ENCODE measurements at places on chromosomes 1 and 21.

DNA sequence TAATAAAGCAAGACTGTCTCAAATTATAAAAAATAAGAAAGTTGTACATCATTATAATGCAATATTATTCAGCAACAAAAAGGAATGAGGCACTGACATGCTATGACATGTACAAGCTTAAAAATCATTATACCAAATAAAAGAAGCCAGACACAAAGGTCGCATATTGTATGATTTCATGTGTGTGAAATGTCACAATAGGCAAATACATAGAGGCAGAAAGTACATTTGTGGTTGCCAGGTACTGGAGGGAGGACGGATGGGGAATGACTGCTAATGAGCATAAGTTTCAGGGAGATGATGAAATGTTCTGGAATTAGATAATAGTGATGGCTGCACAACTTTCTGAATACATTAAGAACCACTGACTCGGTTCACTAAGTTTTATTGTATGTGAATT lies 73.6 kb upstream of the NBPF3 start:
- DNase-seq = no peak

GRCh38 chr1:93616221-93616995 lies 65.2 kb downstream of the BCAR3 start:
- no peak for DNase-seq

GRCh38 chr1:119453021-119453420 lies 38.1 kb downstream of the HSD3B2 start:
- DNase-seq = no peak

- DNase-seq = peak; percentile 76
These were observed 65.8 kb upstream of the RAB4A start for GRCh38 chr1:229204921-229205777.

- no peak for DNase-seq
These were observed 49.9 kb downstream of the TOMM20 start for GRCh38 chr1:235078480-235079381.

GRCh38 chr1:56322211-56322610 lies 257.2 kb downstream of the PLPP3 start:
- no peak for DNase-seq

- DNase-seq = peak; percentile 77
These were observed 41.9 kb upstream of the TNFRSF1B start for GRCh38 chr1:12124693-12125421.

GRCh38 chr1:89822109-89822962 lies 1.5 kb downstream of the LRRC8D start:
- peak; percentile 43 for DNase-seq

- peak; percentile 56 for DNase-seq
These were observed 8.6 kb downstream of the MORN1 start for GRCh38 chr1:2382621-2383361.

GRCh38 chr1:231930257-231930947 lies 303.8 kb downstream of the DISC1 start:
- no peak for DNase-seq

DNA sequence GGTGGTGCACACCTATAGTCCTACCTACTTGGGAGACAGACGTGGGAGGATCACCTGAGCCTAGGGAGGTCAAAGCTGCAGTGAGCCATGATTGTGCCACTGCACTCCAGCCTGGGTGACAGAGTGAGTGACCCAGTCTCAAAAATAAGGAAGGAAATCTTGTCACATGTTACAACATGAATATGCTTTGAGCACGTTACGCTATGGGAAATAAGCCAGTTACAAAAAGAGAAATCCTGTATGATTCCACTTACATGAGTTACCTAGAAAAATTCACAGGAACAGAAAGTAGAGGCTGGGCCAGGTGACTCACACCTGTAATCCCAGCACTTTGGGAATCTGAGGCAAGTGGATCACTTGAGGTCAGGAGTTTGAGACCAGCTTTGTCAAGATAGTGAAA lies 6.7 kb upstream of the PADI6 start:
- DNase-seq = no peak

DNA sequence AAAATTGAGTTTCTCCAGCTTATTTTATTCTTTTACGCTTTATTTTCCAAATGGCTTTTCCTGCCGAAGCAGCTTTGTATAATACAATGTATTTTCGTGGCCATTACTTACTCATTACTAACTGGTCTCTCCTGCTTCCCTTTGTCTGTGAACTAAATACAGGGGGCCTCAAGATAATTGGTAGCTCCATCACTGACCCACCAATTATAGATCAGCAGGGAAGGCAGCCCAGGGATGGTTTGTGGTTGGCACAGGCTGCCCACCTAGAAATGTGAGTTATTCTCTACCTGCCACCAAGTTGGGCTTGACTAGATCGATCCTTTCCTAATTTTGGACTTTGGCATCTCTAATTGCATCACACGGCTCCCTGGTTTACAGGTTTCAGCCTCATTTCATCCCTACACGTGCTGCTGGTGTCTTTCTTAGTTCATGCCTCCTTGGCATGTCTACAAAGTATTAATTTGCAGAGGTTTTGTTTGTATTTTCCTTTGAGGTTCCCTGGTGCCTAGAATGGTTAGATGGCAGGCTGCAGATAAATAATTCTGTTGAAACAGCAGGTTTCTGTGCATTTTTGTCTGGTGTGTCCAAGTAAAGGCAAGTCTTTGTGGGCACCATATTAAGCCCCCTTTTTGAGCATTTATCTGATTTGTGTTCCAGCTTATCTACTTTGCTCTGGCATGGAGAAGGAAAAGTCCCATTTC lies 35.2 kb downstream of the PEX14 start:
- no peak for DNase-seq

DNA sequence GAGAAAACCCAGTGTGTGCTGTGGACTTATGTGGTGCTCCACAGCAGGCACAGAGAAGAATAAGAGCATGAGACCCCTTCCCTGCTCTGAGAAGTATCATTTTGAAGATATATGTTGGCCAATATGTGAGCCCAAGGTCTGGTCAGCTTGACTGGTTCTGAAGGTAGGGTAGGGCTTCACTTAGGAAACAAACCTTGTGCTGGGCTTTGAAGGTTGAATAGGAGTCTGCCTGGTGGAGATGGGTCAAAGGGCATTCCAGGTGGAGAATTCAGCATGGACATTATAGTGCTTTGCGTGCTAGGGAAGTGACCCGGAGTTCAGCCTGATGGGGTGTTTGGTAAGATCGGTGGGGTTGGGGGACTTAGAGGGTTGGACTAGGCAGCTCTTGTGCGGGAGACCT lies 99.1 kb downstream of the EPHB2 start:
- DNase-seq = no peak

- no peak for DNase-seq
These were observed 132.8 kb downstream of the CASZ1 start for GRCh38 chr1:10663678-10664035.

GRCh38 chr1:161872506-161872905 lies 106.4 kb downstream of the ATF6 start:
- DNase-seq = no peak

GRCh38 chr1:80047791-80048190 lies 1041.3 kb upstream of the ADGRL4 start:
- DNase-seq = no peak

GRCh38 chr1:53381790-53382401 lies 54.0 kb upstream of the LRP8 start:
- no peak for DNase-seq

DNA sequence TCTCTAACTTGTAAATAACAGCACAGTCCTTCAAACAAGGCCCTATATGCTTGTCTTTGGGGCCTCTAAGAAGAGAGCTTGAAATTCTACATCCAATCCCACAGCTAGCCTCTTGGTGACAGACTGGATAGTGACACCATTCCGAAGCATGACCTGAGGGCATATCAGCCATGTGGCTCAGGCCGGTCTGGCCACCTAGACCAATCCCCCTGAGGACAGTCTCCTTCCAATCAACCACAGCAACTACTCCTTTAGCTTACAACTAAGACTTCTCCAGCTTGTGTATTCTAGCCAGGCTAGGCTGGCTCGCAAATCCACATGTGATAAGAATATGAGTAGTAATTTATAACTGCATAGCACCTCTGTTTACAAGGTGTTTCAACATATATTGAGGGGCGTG lies 14.0 kb downstream of the BCAR3 start:
- DNase-seq = no peak

- no peak for DNase-seq
These were observed 91.9 kb downstream of the NFIA start for GRCh38 chr1:61174060-61174795.

DNA sequence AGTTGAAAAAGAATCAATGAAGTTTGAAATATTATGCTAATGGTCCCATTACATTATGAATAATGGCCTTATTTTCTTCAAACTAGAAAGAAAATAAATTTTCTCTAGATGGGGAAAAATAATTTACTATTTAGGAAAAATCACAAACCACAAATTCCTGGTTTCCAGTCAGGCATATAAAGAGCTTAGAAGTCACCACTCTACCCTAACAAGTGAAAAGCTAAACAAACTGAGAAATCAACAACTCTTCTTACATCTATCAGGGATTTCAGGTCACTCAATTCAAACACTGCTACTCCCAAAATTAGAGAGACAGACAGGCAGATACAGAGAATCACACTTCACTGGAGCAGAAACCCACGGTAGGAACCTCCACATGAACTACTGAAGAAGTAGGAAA lies 82.1 kb upstream of the LRRC7 start:
- no peak for DNase-seq

- DNase-seq = no peak
These were observed 165.3 kb downstream of the PGBD5 start for GRCh38 chr1:230260831-230261230.

DNA sequence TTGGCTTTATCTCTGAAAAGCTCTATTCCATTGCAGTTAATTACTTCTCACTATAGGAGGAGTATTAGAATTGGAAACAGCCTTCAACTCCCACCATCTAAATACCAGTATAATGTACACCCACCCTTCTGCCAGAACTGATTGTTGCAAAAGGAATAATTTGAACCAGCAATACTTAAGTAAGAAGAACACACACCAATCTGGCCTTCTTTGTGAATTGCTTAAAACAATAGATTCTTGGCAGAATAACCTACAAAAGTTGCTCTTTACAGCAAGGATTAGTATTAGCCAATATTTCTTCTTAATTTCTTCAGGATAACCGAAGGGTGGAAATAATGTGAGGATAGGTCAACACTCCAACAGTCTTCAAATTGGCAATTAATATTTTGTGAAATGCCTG lies 54.9 kb upstream of the ADAMTS5 start:
- no peak for DNase-seq

- DNase-seq = no peak
These were observed 31.5 kb downstream of the JAK1 start for GRCh38 chr1:64934878-64935275.

DNA sequence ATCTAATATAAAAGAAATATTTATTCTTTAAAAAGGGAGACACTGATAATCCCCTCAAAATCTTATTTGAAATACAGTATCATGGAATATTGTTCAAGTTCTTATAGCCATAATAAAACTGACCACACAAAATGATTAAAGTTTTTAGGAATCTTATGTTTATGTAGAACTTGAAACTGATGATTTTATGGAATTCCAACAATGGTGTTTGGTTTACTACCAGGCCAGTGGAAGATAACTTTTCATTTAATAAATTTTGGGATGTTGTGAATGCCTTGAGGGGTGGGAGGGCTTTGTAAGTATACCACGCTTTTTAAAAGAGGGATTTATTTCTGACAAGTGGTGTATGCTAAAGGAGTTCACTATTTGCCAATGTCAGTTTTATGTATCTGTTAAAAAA lies 87.7 kb downstream of the RAB3GAP2 start:
- DNase-seq = no peak

DNA sequence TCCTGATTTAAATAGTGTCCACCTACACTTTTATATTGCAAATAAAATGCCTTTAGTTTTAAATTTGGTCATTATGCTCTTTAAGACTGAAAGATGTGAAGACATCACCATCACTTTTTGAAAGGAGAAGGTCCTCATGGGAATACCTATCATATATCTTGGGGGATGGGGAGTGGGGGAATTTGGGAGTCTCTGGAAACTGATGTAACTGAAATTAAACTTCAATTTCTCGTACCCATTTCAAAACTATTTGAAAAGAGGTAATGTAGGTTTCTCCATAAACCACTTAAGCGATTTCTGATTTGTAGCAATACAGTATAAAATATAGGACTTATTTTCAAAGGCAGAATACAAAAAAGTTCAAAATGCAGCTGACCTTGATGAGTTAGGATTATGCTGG lies 924 bp downstream of the EXTL2 start:
- DNase-seq = no peak

DNA sequence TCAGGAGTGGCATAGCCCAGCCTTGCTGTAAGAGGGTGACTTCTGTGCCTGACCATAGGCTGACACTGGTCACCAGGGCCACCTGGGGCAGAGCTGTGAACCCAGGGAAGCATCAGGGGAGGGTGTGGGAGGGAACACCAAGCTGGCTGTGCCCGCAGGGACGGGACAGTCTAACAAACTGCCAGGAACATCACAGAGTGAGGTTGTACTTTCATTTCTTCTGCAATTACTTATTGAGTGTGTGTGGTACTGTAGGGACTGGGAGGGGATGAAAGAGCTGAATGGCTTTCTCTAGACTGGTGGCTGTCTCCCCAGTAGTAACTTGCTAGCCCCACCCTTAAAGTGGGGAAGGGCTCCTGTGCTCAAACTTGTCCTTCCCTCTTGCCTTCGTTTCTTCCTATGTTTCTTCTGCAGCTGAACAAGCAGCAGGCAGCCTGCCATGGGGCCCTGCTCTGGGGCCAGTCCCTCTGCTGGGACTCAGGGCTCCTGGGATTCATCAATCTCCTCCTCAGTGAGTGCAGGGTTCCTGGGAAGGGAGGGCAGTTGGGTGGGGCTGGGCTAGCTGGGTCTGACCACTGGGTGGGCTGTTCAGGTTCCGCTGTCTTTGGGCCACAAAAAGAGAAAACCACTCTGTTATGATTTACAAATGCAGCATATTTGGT lies 39.7 kb upstream of the ETV3 start:
- DNase-seq = no peak

- DNase-seq = no peak
These were observed 16.7 kb downstream of the RGS4 start for GRCh38 chr1:163085904-163086268.

- DNase-seq = no peak
These were observed 76.9 kb upstream of the CCDC190 start for GRCh38 chr1:162937716-162938395.

DNA sequence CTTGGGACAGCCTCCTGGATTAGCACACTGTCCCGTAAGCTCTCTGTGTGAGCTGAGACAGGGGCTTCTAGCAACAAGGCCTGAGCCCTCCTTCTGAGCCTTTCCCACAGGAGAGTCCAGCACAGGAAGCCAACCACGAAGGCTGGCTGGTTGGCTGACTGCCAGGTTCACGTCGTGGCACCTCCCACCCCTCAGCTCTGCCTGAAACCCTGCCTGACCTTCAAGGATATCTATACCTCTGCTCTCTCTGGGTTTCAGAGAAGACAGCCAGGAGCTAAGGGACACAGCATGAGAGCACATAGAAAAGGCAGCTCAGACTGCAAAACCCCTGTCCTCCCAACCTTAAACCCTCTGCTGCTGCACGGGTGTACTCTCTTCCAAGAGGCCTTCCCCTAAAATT lies 13.9 kb downstream of the DLGAP3 start:
- DNase-seq = no peak

- peak; percentile 74 for DNase-seq
These were observed 40.4 kb downstream of the RIMS3 start for GRCh38 chr1:40625076-40625475.

GRCh38 chr1:33276573-33277298 lies 20.4 kb downstream of the ZNF362 start:
- no peak for DNase-seq

- DNase-seq = peak; percentile 47
These were observed 376 bp downstream of the SF3A3 start for GRCh38 chr1:37989361-37989930.

GRCh38 chr1:9792156-9793042 lies 31.4 kb downstream of the CLSTN1 start:
- peak; percentile 67 for DNase-seq

GRCh38 chr1:219325368-219325742 lies 151.7 kb downstream of the LYPLAL1 start:
- no peak for DNase-seq

- DNase-seq = no peak
These were observed 244.2 kb upstream of the JUN start for GRCh38 chr1:59028048-59028447.
